ENCODE measurements at places on chromosomes 3 and 15.

GRCh38 chr15:42184296-42184695, 23.8 kb downstream of the VPS39 start:
- DNase-seq, result no peak

DNA sequence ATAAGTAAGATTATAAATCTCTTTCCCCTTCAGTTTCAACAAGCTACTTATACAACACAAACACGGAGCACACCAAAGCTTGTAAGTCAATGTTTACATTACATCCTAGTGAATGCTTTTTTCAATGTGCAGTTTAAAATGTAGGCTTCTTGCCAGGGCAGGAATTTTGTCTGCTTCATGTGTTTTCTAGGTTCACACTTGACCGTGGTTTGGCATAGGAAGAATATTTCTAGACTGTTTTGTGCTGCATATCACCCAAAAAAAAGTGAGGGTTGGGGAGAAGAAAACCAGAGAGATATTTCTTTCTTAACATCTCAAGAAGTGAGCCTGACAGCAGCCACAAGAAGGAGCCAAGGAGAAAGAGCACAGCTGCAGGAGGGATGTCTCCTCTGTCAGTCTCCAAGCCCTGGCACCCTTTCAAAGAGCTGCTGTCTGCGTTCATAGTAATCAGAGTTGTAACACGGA, 255.8 kb downstream of the MEIS2 start:
- no peak for DNase-seq

- DNase-seq, result no peak
These were observed 273.5 kb upstream of the ADAMTS9 start for GRCh38 chr3:64961301-64961700.

- DNase-seq, result no peak
These were observed 13.5 kb upstream of the NR2C2 start for GRCh38 chr3:14933820-14934425.

DNA sequence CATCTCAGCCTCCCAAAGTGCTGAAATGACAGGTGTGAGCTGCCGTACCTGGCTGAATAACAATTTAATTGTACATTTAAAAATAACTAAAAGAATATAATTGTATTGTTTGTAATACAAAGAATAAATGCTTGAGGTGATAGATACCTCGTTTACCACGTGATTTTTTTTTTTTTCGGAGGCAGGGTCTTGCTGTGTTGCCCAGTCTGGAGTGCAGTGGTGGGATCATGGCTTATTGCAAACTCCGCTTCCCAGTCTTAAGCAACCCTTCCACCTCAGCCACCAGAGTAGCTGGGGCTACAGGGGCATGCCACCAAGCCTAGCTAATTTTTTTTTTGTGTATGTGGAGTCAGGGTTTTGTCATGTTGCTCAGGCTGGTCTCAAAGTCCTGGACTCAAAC, 15.8 kb downstream of the MFN1 start:
- DNase-seq, result no peak

- DNase-seq, result no peak
These were observed 55.2 kb upstream of the SSR3 start for GRCh38 chr3:156610154-156610553.
